Fibroblast of skin of left quadriceps (primary cell): ENCODE measurements at places on chromosomes 16 and 17.

GRCh38 chr17:55666806-55667205, 55.9 kb downstream of the TMEM100 start:
- DNase-seq: no peak

DNA sequence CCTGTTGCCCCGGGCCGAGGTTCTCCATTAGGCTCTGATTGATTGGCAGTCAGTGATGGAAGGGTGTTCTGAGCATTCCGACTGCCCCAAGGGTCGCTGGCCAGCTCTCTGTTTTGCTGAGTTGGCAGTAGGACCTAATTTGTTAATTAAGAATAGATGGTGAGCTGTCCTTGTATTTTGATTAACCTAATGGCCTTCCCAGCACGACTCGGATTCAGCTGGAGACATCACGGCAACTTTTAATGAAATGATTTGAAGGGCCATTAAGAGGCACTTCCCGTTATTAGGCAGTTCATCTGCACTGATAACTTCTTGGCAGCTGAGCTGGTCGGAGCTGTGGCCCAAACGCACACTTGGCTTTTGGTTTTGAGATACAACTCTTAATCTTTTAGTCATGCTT, 74.2 kb downstream of the HAPSTR1 start:
- no peak for DNase-seq

- DNase-seq: no peak
Observed at GRCh38 chr17:58487589-58488427, at the start of gene HSF5. Gene HSF5, minus strand, starts transcription at chr17:58488408. Its CDS starts 134 bp downstream, at chr17:58488274.

- DNase-seq: no peak
Observed at GRCh38 chr17:77287432-77288068, 146.8 kb downstream of the SEC14L1 start.

DNA sequence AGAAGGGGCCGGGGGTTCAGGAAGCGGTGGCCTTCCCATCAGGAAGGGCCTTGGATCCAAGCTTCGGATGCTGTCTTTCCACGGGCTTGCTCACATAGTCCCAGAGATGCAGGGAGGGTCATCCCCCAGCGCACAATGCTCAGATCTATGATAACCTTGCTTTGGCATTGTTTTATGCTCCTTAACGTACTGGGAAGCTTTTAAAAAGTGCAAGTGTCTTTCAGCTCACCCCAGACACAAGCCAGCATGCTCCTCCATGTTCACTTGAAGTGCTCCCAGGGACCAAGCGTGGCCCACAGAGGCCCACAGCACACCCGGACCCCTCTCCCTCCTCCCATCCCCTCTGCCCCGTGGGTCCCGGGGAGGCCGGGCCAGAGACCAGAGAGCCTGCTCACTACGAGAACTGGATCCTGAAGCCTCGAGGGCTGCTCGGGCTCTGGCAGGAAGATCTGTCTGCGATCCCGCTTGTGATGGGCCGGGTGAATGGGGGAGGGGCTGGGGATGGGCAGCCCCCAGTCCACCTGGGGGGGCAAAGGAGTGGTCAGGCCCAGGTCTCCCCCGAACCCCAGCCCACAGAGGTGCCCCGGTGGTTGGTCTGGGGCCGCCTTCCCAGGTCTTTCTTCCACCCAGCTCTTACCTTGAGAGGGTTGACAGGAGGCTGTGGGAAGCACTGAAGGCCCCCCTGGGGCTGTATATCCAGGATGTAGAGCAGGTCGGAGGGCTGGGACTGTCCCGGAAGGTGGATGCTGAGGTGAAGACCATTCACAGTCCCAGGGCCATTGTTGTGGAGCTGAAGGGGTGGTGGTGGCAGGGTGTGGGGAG, 11.8 kb upstream of the FAM171A2 start:
- DNase-seq: no peak

- DNase-seq: no peak
Observed at GRCh38 chr17:19357761-19358160, 4.8 kb downstream of the B9D1 start.

DNA sequence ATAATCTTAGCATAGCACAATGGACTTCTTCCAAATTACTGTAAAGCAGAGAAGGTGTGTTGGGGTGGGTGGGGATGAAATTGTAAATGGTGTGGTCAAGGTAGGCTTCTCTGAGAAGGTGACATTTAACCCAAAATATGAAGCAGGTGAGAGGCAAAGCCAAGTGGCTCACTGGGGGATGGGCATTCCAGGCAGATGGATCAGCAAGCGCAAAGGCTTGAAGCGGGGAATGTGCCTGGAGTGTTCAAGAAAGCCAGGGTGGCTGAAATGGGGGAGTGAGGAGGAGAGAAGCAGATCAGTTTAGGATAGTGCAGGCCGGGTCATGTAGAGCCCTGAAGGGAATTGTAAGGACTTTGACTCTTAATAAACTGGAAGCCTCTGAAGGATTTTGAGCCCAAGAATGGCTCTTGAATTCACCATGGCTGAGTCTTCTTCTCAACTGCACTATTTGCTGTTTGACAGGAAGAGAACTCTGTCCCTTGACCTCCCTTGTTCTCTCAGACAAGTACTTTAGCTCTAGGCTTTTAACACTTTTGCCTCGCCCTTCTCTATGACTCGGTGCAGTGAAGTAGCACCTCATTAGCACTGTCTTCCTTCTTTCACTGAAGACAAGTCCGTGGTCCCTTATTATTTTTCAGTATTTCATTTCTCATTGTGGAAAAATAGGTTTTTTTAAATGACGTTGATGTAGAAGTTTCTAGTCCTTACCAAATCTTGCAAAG, 14.7 kb downstream of the CACNG3 start:
- no peak for DNase-seq

GRCh38 chr16:54422569-54422978, 136.0 kb upstream of the IRX3 start:
- no peak for DNase-seq

GRCh38 chr17:42775534-42776098, 2.4 kb downstream of the VPS25 start:
- no peak for DNase-seq

DNA sequence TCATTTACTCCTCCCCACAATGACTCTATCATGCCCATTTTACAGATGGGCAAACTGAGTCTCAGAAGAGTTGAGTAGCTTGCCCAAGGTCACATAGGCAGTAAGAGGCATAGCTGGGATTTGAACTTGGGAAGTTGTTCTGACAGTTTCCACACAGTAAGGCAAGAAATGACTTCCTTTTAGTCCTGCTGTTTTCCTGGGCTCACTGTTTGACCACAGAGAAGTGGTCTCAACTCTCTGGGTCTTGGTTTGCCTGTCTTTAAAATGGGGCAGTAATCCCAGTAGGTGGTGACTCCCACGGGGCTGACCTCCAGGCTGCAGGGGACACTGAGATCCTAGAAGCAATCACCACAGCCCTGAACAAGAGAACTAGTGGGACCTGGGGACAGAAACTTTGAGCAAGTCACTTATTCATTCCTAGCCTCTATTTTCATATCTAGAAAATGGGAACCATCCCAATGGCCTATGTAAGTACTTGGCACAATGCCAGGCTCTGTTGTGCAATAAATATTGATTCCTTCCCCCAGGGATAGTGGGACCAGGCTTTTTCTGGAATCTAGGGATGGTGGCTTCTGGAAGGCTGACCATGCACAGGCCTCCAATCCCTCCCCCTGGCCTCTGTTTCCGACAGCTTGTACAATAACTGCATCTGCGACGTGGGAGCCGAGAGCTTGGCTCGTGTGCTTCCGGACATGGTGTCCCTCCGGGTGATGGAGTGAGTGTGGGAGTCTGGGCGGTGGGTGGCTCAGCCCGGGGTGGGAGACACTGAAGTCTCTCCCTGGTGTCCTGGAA, 20.5 kb downstream of the DEXI start:
- DNase-seq: no peak

DNA sequence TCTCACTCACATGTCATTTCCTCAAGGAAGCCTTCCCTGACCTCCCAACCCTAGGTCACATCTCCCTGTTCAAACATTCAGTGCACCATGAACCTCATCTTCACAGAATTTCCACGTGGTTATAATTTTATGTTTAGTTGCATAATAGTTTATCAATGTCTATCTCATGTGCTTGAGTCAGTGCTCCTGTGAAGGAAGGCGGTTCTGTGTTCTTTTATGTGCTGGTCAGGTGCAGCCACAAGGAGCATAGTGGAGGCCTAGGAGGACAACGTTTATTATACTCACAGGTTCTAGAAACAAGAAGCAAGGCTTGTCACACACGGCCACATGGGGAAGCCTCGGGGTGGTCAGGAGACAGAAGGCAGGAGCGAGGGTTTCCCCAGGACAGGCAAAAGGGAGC, 34.5 kb upstream of the SCNN1B start:
- no peak for DNase-seq

DNA sequence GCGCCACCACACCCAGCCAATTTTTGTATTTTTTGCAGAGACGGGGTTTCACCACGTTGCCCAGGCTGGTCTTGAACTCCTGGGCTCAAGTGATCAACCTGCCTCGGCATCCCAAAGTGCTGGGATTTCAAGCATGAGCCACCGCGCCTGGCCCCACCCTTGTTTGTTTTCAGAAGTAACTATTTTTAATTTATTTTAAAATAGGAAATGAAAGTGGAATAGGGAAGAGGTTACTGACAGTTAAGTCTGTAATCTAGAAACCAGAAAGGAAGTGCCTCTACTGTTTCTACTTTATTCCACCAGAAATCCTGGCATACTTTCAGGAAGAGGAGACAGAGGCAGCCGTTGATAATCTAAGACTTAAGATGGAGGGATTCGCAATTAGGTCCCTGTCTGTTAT, 225.6 kb downstream of the TANC2 start:
- no peak for DNase-seq

GRCh38 chr17:67200727-67201301, 44.2 kb downstream of the HELZ start:
- no peak for DNase-seq

GRCh38 chr16:82265809-82266208, 95.8 kb upstream of the MPHOSPH6 start:
- no peak for DNase-seq

DNA sequence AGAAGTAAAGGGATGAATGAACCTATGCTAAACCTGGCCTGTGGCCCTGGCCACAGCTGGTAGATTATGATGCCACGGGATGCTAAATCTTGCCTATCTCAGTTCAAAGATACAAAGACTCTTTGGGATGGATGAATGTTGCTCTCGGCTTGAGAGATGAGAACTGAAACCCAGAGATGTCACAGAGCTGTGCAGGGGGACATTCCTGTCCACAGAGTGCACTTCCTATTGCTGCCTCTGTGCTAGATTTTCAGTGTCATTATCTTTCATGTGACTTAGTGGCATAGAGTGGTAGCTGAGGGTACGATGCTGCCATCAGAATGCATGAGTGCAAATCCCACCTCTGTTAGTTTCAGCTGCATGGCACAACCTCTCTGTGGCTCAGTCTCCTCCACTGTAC, 2.3 kb upstream of the MT1M start:
- DNase-seq: no peak

- no peak for DNase-seq
Observed at GRCh38 chr16:30892670-30893416, 1.0 kb downstream of the BCL7C start.

- DNase-seq: no peak
Observed at GRCh38 chr16:72246423-72246822, 74.5 kb upstream of the PMFBP1 start.

GRCh38 chr16:48064971-48065370, 90.8 kb downstream of the ABCC12 start:
- DNase-seq: no peak

DNA sequence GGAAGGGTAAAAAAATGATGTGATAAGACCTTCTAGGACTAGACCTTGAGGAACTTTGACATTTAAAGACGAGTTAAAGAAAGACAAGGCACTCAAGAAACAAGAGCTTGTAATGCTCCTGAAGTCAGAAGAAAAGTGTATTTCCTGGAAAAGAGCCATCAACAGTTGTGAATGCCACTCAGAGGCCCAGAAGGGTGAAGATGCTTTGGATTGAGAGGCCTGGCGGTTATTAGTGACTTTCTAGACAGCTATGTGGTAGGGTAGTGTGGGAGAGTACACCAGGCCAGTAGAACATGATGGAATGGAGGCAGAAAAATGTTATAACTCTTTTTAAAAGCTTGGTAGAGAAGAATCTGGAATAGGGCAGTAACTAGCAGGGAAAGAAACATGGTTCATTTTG, 34.1 kb upstream of the ANKFN1 start:
- no peak for DNase-seq

DNA sequence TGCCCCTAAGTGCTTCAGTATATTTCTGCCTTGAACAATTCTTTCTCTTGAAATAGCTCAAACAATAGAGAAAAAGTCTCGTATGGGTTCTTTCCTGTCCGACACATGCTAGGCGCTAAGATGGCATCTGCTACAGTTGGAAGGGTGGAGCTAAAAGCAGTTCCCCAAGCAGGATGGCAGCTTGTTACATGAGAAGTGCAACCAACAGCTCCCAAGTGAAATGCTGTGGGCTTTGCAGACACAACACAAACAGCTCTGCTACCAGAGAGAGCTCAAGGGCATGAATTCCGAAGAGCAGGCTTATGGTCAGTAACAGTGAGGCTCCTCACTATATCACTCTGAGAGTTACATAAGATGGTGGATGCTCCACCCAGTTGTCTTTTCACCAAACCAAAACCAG, 83.8 kb downstream of the VPS53 start:
- no peak for DNase-seq

GRCh38 chr16:21088143-21088542, 62.5 kb downstream of the DNAH3 start:
- no peak for DNase-seq

DNA sequence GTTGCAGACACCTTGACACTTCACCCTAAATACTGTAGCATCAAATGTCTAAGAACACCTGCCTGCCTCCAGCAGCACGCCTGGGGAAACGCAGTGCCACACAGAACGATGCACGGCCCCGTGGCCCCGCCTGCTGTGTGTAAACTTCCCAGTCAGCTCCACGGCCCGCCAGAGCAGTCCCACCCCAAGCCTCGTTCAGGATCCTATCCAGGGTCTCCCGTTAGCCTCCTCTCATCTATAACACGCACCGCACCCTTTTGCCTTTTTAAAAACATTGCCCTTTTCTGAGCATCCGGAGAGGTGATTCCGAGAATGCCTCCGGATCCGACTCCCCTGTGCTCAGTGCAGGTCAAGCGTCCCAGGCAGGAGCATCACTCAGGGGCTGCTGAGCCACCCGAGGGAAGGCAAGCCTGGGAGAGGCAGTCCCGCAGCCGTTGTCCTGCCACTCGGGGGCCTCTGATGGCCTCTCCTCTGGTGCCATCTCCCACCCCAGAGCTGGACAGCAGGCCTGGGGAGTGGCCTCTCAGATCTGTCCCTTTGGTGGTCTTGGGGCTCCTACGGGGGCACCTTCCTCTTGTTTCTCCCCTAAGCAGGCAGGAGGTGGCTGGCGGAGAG, 37.9 kb upstream of the SLC38A10 start:
- DNase-seq: no peak

- DNase-seq: no peak
Observed at GRCh38 chr16:3595521-3596021, 15.8 kb downstream of the SLX4 start.

GRCh38 chr17:79992649-79993389, 42.9 kb downstream of the TBC1D16 start:
- no peak for DNase-seq
